ENCODE measurements at places on chromosomes 13 and 19.
A peak's percentile ranks its signal among the peaks of the same experiment; 100 is the strongest.

- DNase-seq = peak; percentile 90
Measured at GRCh38 chr19:45443462-45444317, 20.0 kb upstream of the ERCC1 start.

DNA sequence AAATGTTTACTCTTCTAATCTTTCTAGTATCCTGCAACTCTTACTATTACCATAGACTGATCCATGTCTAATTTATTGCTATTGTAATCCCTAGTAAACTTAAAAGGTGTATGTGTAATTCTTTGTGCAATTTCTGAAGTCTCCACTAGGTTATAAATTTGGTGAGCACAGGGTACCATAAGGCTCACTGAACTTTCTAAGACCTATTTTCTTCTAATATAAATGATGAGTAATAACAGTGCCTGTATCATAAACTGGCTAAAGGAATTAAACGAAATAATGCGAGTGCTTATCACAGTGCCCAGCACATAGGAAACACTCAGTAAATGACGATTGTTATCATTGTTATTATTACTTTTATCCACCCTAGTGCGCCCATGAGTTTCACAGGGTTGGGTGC lies 119.1 kb downstream of the KLF12 start:
- DNase-seq = no peak

GRCh38 chr13:79226938-79227337 lies 179.1 kb downstream of the RBM26 start:
- DNase-seq = peak; percentile 22

GRCh38 chr13:94658926-94659597 lies 53.3 kb downstream of the SOX21 start:
- DNase-seq = no peak

DNA sequence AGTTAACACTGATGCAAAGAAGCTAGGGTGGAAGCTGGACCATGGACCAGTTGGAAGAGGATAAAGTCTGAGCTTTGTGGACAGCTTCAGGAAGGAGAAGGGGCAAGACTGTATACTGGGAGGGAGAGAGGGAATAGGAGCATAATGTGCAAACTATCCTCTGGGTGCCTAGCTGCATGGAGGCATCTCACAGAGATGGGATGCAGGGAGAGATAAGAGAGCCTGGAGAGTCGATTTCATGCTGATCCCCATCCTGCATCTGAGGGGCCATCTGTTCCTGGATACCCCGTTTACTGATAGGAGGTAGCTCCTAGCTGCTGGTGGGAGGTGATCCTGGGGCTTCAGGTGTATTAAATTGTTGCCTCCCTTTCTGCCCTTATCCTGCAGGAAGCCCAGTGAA lies 8.8 kb downstream of the CYP4F3 start:
- no peak for DNase-seq

DNA sequence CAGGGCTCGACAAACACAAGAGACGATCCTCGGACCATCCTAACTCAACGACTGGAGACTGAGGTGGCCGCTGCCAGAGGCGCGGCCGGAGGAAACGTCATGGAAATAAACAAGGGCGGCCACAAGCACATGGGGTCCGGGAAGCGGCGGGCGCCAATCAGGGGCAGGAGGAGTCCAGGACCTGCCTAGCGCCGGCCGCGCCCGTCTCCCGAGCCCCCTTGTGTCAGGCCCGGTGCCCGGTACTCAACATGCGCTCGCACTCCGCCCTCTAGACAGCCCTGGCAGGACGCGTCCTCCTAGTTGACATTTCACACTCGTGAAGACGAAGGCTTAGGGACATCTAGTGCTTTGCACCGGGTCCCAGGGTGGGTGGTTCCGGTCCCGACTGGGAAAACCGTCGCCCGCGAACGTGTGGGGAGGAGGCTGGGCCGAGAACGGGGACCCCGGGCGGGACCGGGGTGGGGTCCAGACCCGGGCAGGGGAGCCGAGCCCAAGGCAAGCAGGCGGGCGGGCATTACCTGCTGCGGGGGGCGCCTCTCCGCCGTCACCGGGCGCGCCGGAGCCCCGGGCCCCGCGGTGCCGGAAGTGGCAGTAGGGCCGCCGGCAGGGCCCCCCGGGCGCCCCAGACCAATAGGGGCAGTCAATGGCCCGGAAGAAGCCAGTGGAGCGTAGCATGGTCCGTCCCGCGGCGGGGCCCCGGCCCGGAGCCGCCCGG lies 442 bp downstream of the REXO1 start:
- DNase-seq = peak; percentile 66

- no peak for DNase-seq
Measured at GRCh38 chr13:51419001-51419636, 33.7 kb downstream of the INTS6 start.
